ENCODE measurements at places on chromosomes 11 and 22.

DNA sequence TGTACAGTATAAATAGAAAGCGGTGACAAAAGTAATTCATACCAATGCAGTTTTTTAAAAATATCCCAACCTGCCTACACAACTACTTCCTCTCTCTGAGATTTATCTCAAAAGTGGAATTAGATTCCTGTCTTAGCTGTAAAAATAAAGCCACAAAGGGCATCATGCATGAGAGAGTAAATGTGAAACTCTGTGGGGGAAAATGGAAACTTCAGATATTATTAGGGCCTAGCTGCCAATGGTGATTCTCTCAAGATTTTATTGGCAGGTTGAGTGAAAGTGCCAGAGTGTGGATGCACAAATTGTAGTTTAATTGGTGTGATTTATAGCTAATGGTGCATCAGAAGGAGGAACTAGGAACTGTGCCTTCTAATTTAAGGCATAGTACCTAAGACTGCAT lies 356.9 kb upstream of the CCDC90B start:
- DNase-seq, result no peak

DNA sequence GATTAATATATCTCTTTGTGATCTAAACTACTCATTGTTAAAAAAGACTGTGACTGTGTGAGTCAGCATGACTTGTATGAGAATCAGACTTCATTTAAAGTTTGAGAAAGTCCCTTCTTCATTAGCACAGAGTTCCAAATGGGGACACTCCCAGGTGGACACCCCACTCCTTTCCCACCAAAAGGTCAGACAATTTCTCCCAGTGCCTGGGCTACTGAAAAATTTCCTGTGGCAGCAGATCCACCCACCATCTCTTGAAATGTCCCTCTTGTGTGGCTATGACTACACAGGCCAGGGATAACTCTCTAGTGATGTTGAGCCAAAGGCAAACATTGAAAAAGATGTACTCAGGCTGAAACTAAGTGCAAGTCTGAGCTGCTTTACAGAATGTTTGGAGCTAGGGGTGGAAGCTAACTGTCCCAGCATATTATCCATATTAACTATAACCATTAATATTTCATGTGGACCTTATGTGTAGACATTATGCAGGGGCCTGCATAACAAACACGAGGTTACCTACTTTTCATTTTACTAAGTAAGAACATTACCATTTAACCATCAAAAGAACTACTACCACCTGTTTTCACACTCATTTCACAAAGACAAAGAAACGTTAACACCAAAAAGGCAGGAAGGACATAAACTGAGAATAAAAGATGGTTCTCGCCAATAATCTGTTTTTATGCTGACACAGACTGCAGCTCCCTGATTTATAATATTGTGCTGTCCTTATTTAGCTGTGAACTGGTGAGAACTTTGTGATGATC lies 44.8 kb downstream of the MMP20 start:
- DNase-seq, result no peak

- no peak for DNase-seq
Observed at GRCh38 chr11:95035316-95035715, 10.3 kb downstream of the KDM4E start.

- DNase-seq, result no peak
Observed at GRCh38 chr11:103649401-103649895, 387.0 kb upstream of the DDI1 start.

DNA sequence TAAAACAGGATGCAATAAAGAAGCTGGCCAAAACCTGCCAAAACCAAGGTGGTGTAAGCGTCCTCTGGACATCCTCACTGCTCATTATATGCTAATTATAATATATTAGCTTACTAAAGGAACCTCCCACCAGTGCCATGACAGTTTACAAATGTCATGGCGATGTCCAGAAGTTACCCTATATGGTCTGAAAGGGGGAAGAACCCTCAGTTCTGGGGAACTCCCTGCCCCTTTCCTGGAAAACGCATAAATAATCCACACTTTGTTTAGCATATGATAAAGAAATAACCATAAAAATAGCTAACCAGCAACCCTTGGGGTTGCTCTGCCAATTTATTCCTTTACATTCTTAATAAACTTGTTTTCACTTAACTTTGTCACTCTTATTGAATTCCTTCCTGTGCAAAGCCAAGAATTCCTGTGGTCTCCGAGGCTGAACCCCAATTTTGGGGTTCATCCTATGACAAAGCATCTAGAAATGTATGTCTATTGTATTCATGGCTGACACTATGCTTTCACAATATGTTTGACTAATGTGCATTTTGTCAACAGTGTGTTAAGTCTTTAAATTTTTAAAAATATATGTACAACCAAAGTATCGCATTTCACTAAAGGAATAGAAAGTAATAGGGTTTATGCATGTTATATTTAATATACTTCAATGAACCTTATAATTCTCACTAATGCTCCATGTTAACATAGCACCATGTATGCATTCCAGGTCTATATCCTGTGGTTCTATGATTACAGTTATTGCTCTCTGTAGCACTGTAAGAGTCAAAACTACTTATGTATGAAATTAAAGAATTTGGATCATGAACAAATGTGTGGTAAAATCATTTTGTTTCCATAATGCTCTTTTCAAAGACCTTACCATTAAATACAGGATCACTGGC lies 25.1 kb downstream of the LGR4 start:
- DNase-seq, result no peak

GRCh38 chr11:105741488-105742020 lies 131.7 kb downstream of the GRIA4 start:
- no peak for DNase-seq

GRCh38 chr22:29654420-29654819 lies 51.0 kb downstream of the NF2 start:
- no peak for DNase-seq

- DNase-seq, result no peak
Observed at GRCh38 chr11:3225159-3225758, 6.6 kb upstream of the MRGPRG start.

DNA sequence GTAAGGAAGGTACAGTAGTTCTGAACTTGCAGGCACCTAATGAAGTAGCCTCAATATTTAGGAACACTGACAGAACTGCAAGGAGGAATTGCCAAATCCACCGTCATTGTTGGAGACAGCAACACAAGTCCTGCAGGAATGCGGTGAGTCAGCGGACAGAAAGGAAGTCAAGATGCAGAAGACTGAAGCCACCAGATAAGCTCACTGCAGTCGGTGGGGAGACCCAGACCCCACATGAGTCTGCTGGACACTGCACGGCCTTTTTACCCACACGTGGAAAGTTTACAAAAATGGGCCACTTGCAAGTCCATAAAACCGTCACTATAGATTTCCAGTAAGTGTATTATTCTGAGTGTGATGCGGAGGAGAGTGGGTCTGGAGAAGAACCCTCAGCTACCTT lies 1471.6 kb downstream of the TBC1D22A start:
- DNase-seq, result no peak

DNA sequence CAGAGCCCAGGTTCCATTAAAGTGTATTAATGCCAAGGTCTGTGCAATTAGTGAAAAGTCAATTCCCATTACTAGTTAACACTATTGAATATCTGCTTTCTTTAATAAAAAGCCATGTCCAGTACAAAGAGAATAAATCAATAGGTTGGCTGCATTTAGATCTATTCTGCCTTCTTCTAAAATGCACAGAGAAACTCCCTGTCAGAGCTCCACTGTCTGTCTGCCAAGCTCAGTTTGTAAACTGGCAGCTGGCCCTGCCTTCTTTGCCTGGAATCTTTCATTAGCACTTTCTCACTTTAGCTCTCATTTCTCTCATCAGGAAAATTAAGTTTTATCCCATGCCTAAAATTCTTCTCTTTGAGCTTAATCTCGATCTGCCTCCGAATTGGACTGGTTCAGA lies 35.6 kb downstream of the ARL14EP start:
- DNase-seq, result no peak

DNA sequence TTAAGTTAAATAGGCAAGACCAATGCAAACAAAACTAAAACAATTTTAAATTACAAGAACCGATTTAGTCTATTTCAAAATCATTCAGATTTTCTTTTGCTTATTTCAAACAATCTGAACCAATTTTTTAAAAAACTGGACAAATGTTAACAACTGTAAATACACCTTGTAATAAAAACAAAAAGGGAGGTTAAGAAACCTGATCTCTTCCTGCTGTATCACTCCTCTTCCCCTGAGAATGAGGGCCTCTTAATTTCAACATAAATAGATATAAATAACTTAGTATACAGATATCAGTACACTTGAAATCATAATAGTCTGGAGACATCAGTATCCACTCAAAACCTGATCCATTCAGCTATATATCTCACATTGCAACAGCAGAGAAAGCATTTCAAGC lies 346.6 kb downstream of the TTC28 start:
- DNase-seq, result no peak

DNA sequence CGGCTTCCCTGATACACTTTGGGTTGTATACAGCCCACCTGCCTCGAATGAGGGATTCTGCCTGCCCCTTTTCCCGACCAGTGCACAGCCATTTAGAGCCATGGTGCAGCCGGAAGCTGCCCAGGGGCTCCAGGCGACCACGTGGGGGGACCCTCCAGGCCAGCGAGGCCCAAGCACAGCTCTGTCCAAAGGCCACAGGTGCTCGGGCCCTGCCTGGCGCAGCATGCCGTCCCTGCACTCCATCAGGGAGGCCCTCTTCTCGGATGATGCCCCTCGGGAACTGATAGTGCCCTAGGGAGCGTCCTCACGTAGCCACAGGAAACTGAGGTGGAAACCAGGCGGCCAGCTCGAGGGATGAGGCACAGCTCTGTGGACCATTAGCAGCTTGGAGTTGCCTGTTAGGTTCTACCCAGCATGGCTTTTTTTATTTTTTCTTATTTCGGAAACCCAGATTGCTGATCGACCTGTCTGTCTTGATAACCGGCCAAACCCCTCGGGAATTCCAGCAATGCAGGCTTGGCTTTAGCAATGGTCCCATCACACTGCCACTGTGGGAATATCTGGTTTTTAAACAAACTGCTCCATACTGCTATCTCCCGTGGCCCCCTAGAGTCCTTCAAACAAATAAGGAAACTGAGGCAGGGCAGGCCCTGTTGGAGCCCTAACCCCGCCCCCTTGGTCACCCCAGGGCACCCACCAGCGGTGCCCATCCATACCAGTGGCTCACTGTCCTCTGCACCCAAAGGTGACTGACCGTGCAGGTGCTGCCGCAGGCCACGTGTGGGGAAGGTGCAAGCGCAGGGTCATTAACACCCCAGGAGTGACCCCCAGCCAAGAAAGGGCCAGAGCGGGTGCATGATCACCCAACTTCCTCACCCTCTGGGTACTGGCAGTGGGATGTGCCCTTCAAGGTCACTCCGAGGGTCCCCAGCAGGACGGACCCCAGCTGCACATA lies 8.0 kb downstream of the ANO1 start:
- no peak for DNase-seq

DNA sequence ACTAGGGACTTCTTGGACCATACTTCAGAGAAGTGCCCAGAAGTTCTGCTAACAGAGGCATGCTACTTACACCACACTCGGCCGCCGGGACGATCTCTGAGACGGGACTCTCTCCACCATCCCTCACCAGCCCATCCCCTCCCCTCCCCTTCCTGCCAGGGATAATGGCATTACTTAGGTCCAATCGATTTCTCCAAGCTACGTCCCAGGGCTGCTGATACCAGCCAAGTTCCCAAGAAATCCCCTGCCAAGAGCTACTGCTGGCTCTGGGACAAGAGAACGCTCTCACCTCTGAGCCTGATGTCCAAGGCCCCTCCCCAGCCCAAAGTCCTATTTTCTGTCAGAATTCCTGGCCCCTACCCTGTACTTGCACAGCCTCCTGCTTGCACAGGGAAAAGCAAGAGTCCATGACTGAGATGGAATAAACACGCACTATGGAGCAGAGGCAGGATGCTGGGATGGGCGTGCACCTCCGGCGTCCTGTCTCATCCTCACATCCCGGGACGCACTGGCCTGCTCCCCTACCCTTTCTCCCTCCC lies 42.7 kb downstream of the GDPD5 start:
- DNase-seq, result no peak

GRCh38 chr11:12184699-12185098 lies 74.3 kb downstream of the MICAL2 start:
- no peak for DNase-seq

GRCh38 chr22:21896951-21897513 lies 29.6 kb upstream of the MAPK1 start:
- no peak for DNase-seq

GRCh38 chr11:129315781-129316579 lies 59.7 kb upstream of the BARX2 start:
- DNase-seq, result no peak

All from foreskin melanocyte (primary cell).